ENCODE measurements at places on chromosomes 1 and 21.

GRCh38 chr1:52436817-52437216 is 32.4 kb downstream of the PRPF38A start:
- DNase-seq: no peak

DNA sequence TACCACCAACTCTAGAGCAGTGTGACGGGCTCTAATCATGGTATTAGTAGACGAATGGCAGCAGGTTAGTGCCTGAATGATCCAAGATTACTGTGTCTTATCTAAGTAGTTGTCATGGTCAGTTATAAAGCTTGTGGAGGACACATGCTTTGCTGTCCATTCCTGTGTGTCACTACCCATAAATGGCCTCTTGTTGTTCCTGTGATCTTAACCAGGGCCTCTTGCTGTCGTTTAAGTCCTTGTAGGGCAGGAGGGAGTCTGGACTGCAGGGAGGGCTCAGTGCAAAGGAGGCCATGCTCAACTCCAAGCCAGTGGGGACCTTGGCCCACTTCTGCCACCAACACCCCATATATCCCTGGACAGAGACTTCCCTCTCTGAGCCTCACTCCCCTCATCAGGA is 130.5 kb downstream of the EPHB2 start:
- no peak for DNase-seq

GRCh38 chr1:200372095-200372884 is 37.5 kb downstream of the ZNF281 start:
- no peak for DNase-seq

GRCh38 chr1:16988210-16988609 is 7.8 kb upstream of the MFAP2 start:
- no peak for DNase-seq

- DNase-seq: no peak
These were observed 236.1 kb upstream of the USP25 start for GRCh38 chr21:15493646-15494045.

- DNase-seq: no peak
These were observed 97.5 kb upstream of the CTTNBP2NL start for GRCh38 chr1:112298558-112298957.

DNA sequence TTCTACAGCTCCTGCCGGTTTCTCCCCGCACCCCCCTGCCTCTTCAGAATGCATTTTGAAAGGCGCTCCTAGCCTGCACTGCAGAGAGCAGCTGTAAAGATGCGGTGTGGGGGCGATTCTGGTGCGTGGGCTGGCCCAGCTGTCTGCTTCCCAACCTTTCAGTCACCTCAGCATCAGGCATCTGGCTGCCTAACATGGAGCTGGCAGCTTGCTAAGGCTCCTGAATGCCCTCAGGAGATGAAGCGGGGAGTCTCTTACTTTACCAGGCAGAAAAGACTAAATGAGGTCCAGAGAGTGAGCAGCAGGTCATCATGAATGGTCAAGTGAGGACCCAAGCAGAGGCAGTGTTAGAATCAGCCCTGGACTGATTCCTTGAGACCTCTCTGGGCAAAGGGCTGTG is 8.7 kb downstream of the IER5 start:
- DNase-seq: no peak

DNA sequence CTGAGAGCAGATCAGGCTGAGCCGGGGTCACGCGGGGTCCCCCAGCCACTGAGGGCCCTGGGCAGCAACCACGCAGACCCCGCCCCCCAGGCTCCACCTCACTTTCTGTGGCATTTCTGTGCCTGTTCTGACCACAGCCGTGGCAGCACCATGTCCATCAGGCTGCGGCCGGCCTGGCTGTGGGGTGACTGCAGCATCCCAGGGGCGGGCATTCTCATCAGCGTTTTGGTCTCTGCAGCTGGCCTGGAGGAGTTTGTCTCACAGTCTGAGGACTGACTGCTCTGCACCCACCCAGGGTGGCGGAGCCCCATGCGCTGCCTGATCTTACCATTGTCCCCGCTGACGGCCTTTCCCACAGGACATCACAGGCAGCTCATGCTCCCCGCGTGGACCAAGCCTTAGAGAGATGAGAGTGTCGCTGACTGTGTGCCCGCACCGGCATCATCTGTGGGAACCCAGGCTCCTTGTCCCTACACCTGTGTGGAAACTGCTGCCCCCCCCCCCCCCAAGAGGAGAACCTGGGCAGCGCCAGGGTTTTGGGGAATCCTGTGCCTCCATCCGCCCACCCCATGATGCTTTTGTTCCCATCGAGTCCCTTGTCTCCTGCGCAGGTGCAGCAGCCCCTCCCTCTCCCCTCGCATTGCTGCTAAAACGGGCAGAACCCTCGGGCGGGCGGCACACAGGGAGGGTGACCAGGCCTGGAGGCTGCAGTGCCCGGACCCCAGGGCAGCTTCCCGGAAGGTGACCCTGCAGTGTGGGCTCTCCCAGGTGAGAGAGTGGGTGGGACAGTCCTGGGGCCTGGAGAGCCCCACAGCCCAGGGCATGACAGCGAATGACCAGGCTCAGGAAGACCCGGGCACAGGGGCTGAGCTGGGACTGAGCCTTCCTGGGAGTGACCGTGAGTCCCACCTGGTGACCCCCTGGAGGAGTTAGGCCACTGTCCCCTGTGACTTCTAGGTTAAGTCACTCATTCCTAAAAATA is 1.8 kb downstream of the KRTAP10-1 start:
- DNase-seq: no peak

DNA sequence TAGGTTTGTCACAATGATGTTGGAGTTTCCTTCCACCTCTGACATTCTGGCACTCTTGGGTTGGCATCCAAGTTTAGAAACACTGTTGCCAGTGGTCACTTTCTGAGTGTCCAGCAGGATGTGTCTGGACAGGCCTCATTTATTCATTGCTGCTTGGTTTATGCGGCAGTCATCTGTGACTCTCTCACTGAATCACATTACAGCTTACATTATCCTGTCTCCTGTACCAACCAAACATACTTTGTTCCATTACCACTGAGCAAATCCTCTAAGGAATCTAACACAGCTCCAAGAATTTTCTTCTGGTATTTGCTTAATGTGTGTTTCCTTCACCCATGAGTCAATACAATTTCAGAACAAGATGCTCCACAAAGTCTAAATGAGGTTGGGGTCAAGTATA is 19.9 kb downstream of the SGIP1 start:
- no peak for DNase-seq

- DNase-seq: no peak
These were observed 22.1 kb upstream of the PRDX6 start for GRCh38 chr1:173454966-173455524.

DNA sequence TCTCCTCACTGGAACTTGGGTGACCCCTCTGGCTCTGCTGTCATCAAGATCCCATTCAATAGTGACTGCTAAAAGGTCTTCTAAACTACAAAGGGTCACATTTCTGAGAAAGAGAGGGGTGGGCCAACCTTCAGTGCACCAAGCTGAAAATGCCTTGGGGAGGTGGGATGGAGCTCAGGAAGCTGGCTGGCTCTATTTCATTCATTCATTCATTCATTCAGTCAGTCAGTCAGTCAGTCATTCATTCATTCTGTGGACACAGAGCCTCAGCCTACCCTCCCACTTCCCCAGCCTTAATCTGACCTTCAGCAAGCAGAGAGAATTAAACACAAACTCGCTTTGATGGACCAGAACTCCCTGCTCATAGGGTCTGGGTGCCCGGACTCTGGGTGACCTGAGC is 11.7 kb downstream of the RUNX3 start:
- DNase-seq: no peak

DNA sequence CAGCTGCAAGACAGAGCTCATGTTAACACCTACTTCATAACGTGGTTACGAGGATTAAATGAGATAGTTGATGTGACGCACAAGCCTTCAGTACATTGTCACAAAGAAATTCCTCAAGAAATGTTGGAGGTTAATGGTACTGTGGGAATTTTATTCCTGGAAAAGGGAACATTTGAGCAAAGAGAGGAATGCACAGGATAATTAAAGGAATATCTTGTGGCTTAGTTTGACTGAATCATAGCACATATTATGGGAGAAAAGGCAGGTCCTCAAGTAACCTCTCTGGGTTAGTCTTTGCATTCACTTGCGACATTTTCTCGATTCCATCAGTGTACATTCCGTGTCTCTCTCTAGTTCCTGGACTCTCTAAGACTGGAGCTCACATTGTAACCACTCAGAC is 300.2 kb upstream of the DUSP10 start:
- no peak for DNase-seq

DNA sequence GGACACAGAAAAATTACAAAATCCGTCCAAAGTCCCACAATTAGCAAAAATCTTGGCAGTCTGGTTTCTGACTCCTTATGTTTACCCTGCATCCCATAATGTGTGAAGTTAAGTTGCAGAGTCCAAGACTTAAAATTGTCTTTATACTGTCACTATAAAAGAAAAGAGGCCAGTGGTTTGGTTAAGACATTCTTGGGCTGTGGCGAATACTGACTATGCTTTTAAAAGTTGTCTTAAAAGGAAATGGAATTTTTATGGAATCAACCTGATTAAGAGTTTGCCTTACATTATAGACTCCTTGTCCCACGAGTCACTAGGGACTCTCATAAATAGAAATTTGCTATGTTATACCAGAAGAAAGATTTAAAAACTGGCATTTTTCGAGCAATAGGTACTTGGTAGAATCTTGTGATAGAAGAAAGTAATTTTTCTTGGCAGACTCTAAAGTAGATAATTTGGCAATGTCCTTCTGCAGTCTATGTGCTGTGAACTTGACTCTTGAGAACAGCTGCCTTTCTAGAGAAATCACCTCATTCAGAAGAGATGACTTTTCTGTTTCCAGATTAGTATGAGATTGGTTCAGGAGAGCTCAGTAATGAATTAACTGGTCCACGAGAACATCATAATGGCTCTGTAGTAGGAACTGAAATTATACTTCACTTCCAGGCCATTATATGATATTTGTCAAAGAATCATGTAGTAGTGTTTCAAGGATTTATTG is 31.8 kb downstream of the NTNG1 start:
- DNase-seq: no peak

DNA sequence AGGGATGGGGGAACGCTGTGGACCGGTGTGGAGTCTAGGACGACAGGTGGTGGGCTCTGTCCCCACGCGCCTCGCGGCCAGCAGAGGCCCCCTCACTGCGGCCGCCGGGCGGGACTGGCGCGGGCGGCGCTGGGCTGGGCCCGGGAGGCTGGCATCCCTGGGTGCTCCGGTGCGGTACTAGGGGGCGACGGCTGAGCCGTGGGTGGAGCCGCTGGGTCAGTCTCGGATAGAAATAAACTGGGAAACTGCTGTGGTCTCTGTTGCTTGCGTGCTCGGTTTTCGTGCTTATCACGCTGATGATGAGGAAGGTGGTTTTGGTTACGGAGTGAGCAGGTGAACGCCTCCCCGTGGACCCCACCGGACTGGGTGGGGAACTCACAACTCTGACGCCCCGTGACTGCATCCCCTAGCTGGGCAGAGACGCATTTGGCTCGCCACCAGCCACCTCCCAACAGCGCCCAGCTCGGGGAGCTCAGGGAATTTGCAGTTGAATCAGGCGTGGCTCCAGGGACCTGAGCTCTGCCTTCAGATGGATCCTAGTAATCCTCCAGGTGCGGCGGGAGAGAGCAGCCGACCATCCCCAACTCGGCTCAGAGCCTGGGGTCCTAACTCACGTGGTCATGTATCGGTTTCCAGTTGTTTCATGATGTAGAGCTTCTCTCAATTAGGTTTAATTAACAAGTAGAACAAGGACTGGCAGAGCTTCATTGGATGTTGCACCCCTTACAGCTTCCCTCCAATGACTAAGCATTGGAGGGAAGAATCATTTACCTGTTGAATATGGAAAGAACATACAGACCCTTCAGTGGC is 32.1 kb downstream of the HSD17B7 start:
- no peak for DNase-seq

GRCh38 chr1:32447469-32448185 is 17.2 kb upstream of the ZBTB8B start:
- DNase-seq: no peak

DNA sequence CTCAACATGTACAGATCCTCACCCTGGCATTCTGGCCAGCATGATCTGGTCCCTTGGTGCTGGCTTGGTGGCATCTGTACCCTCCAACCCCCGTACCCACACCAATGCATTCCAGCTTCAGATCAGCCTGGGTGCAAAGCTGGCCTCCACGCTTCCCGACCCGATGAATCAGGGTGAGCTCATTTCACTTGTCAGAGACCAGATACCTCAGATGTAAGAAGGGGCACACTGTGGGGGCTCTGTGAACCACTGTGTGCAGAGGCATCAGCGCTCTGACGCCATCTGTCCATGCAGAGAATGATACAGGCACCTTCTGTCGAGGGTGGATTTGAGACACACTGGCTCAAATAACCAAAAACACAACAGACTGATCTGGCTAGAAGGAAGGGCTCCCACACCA is 76.6 kb downstream of the DMRTB1 start:
- DNase-seq: no peak

DNA sequence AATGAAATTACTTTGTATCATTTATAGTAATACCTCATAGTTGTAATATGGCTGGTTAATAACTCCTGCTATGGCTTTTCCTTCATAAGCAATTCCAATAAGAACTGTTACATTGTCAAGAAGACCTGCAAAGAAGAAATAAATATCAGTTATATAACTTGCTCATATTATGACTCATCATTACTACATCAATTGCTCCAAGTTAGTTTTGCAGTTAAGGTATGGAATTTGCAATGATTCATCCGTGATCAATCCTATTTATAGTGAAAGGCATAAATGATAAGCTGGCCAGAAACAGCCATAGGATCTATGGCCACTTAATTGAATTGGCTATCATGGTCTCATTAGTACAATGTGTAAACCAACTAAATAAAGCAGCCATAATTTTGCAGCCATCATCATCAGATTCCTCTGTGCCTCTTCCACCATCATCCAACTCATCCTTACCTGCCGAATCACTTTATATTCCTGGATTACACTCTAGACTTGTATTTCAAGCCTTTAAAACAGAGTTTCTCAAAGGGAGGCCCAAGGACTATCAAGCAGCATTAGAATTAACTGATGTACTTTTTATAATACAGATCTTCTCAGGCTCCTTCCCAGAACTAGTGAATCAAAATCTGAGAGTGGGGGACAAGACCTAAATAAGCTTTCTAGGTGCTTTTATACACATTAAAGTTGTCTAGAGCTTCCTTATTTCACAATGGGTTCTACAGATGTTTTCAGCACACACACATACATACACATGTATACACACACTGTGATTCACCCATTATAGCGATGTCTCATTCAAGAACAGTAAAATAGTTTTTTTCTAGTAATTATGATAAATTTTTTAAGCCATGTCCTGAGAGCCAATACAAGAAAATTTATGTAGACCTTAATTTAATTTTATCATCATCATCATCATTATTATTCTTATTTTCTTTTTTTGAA is 21.2 kb upstream of the EPRS1 start:
- no peak for DNase-seq

GRCh38 chr1:151563376-151563775 is 23.3 kb downstream of the TUFT1 start:
- DNase-seq: no peak

DNA sequence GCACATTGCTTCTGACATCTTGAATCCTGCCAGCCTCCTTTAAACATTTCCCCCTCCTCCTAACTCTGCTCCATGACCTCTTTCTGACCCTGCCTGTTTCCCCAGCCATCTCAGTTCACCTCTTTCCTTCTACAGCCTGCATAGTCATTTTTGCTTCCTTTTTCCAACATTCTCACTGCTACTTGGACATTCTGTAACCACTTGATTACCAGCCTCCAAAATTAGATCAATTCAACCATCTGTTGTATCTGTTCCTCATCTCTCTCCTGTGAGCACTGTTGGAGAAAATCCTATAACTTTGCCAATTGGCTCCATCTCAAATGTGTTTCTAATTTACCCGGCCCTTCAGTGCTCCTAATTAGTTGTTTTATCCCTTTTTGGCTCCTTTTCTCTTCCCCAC is 27.5 kb upstream of the GPR88 start:
- no peak for DNase-seq

Measured in stimulated activated CD8-positive, alpha-beta memory T cell treated with anti-CD3 and anti-CD28 coated beads, Interleukin-4, amount 100 ng/mL, for 1 hour (primary cell).